NCI-H460 (cell line): ENCODE measurements at places on chromosomes 5 and 9. TPM values are rescaled to one million over a fixed set of nuclear protein-coding genes. Genes with fewer than 3 reads are reported as not detected.

Gene SHOC1
- total RNA-seq, result not detected in 2 replicates

Gene CER1
- not detected in 2 replicates for total RNA-seq

Gene UBE2D2
- total RNA-seq, result 126 and 143 TPM in 2 replicates

DNA sequence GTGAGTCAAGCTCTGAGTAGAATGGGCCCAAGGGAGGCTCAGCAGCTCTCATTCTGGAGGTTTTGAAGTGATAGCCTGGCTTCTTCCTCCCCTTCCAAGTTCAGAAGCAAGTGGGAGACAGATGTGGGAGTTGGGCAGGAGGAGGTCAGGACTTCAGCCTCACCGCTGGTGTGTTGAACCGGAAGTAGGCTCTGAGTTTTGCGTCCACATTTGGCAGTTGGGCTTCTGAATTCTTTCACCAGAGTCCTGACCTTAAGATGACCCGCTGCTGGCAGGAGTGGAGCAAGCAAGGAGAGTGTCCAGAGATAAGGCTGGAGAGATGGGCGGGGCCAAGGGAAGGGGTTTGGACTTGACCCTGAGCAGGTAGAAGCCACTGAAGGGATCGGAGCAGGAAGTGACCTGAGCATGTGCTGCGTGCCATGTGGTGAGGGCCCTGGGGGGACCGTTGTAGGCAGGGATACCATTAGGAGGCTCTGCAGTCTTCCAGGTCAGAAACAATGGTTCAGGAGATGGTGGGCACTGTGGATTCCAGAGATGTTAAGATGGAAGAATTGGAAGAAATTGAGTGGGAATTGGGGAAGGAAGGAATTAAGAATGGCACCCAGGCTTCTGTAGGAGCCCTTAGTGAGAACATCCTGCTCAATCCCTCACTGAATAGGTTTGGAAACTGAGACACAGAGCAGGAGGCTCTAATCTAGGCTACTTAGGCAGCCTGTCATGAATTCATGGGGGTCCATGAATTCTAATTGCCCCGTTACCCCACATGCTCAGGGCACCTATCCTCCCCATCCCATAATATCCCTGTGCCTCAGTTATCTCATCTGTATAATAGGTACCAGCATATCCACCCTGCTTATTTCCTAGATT lies 25.9 kb downstream of the GALNT12 start:
- DNase-seq, result no peak

- no peak for DNase-seq
These were observed 167.0 kb upstream of the PIK3R1 start for GRCh38 chr5:68048516-68048915.

- DNase-seq, result no peak
These were observed 52.8 kb downstream of the PRRT1B start for GRCh38 chr9:131598121-131598520.

DNA sequence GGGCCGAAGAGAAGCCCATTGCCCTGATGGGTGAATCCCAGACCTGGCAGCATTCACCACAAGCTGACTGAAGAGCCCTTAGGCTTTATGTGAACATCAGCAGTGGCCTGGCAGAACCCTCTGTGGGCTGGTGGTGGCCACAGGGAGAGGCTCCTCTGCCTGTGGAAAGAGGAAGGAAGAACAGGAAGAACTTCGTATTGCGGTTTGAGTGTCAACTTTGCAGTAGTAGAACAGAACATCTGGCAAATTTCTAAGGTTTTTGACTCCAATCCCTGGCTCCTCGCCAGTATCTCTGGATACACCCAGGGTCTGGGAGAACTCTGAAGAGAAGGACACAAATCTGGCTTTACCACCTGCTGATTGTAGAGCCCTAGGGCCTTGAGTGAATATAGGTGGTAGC lies 356.4 kb upstream of the GRAMD2B start:
- DNase-seq, result no peak

DNA sequence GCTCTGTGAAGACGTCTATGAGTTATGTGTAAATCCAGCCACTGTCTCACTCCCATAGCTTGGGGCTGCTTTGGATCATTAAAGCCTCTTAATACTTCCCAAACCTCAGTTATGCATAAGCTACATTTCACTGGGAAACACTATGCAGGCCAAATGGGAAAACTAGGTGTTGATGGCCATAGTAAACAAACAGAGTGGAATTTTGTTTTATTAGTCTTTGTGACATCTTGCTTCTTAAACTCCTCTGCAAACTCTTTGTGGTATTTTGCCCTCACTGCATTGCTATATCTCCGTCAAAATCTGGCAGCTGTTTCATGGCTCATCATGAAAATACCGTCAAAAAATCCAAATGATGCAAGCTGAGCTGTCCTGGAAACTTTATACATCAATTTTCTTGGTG lies 167.2 kb upstream of the HMHB1 start:
- no peak for DNase-seq
